Adipose tissue (tissue), 3 donors: ENCODE measurements at places on chromosomes 1 and 21. TPM values are rescaled to one million over a fixed set of nuclear protein-coding genes. Genes with fewer than 3 reads are reported as not detected.

Gene ESRRG
- polyA plus RNA-seq = 2.2 TPM

Gene CLCA1
- 0.07 TPM for polyA plus RNA-seq

Gene MX2
- polyA plus RNA-seq = 13.8 TPM

Gene FCRL4
- polyA plus RNA-seq = not detected

Gene TPR
- polyA plus RNA-seq = 19.6 TPM

Gene TDRD5
- 0.15 TPM for polyA plus RNA-seq
